ENCODE measurements at places on chromosomes 16 and 17.
A peak's percentile ranks its signal among the peaks of the same experiment; 100 is the strongest.

- DNase-seq: no peak
These were observed 76.6 kb downstream of the BMERB1 start for GRCh38 chr16:15510992-15511391.

DNA sequence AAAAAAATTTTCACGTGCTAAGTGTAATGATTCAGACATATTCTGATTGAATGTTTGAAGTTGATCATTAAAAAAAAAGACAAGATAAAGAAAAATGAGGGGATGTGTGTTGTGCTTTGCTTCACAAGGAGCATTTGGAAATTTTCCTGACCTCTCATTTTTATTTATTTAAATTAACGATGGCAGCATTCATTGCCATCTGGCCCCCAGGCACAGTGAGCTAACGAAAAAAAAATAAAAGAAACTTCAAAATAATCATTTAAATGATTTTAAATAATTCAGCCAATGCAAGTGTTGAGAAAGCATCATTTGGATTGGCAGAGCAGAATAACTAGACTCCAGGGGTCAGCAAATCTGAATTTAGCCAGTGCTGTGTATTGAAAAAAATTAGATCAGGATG is 1037.2 kb downstream of the CDH11 start:
- no peak for DNase-seq

GRCh38 chr17:20033415-20033814 is 24.3 kb downstream of the SPECC1 start:
- no peak for DNase-seq

GRCh38 chr17:48037036-48037837 is at the start of gene COPZ2:
TSS of gene COPZ2 (minus strand) at chr17:48037797. CDS start at chr17:48037777, 20 bp downstream.
- peak; percentile 71 for DNase-seq

DNA sequence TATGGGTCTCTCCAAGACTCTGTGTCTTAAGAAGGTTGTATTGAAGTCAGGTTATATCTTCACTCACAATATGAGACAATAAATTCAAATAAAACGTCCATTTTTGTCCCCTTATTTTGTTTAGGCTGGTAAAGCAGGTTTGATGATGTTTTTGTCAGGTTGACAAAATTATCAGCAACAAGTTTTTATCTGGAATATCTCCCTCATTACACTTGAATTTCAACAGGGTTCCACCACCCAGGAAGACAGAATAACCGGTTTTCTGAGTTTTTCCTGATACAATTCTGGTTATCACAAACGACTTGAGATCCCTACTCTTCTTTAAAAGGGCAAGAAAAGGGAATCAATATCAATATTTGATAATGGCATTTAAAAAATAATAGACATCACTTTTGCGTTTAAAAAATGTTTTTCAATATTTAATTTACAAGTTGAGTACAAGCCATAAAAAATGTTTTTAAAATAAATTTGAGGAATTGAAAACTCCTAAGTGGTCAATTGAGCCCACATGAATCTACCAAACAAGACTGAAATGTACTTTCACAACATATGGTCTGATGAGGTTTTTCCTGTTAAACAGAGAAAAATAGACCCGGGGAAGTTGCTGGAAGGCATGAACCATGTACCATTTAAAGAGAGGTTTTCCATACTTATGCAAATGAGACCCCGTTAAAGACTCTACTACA is 1.4 kb upstream of the ATP6V0A1 start:
- DNase-seq: no peak

- DNase-seq: no peak
These were observed 302.9 kb downstream of the SOX9 start for GRCh38 chr17:72423718-72424117.

DNA sequence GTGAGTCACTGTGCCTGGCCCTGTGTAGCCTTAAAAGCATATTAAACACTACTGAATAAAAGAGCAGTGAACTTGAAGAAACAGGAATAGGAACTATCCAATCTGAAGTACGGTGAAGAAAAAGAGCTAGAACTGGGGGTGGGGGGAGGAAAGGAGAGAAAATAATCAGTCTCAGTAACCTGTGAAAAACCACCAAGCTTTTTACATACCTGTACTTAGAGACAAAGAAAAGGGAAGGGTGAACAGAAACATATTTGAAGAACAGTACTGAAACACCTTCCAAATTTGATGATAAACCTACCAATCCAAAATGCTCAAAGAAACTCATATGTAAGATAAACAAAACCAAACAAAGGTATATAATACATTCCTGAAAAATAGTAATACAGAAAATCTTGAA is 77.5 kb downstream of the USP32 start:
- DNase-seq: no peak

- DNase-seq: no peak
These were observed 1.3 kb downstream of the CDR2 start for GRCh38 chr16:22372882-22373661.

DNA sequence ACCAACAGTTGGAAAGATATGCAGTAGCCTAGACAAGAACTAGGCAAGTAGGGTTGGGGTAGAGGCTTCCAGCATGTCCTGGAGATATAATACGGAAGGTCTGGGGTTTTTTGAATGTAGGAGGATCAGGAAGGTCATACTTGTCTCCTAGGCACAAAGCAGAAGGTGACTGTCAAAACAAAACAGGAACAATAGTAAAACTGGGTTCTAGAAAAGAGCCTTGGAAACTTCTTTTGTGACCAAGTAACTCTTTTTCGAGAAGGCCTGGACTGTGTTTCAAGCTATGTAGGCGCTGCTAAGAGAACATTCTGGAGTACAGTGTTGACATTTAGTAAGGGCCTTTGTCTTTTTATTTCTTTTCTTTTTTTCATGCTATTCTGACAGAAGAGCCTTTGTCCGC is 26.9 kb upstream of the TENT4B start:
- no peak for DNase-seq

GRCh38 chr16:73275448-73275847 is 227.5 kb upstream of the ZFHX3 start:
- DNase-seq: no peak

- DNase-seq: no peak
These were observed 1.7 kb downstream of the RAD51D start for GRCh38 chr17:35117984-35118383.

DNA sequence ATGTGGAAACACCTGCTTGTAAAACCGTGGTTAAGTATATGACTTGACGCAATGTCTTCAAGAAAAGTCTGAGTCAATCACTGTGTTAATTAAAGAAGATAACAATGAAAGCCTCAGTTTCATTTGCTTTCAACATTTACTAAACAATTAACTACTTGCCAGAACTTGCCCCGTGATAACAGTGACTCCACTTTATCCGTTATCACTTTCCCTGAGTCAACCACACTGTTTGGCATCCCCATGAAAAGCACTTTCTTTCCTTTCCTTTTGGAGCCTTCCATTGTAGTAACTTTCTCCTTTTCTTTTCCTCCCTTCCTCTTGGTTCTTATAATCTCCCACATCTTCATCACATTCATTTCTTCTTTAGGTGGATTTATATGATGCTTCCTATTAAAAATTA is 435.1 kb upstream of the GOT2 start:
- no peak for DNase-seq

- DNase-seq: no peak
These were observed 12.0 kb downstream of the PGS1 start for GRCh38 chr17:78390241-78391050.

- peak; percentile 94 for DNase-seq
These were observed 22.6 kb downstream of the NDE1 start for GRCh38 chr16:15672514-15673167.

GRCh38 chr17:80270836-80271235 is 10.2 kb downstream of the RNF213 start:
- DNase-seq: no peak

DNA sequence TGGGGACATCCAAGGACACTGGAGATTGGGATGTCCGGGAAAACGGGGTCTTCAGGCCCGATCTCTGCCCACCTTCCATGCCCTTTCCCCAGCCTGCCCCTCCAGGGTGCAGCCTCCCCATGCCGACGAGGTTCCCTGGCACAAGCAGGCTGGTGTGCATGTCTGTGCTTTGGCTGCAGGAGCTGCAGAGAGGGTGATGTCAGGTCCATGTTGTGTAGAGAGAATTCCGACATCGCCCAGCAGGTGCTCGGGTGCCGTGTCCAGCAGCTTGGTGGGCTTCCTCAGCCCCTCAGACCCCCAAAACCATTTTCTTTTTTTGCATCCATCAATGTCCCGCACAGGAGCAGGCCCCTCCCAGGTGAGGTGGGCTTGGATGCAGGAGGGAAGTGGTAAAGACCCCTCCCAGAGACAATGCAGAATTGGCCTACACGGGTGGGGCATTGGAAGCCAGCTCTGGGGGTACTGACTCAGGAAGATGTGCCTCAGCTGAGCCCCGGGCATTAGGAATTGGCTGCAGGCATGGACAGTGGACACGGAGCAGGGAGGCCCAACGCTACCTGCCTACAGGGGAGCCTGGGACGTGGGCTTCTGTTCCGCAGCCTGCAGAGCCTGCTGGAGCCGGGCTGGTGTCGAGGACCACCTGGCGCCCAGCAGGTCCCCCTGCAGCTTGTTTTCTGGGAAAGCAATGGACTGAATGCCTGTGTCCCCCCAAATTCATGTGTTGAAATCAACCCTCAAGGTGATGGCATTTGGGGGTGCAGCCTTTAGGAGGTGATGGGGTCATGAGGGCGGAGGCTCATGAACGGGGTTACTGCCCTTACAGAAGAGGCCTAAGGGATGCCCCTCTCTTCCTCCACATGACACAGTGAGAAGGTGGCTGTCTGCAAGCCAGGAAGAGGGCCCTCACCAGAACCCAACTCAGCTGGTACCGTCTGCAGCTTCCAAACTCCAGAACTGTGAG is 97.5 kb downstream of the METRNL start:
- DNase-seq: no peak

DNA sequence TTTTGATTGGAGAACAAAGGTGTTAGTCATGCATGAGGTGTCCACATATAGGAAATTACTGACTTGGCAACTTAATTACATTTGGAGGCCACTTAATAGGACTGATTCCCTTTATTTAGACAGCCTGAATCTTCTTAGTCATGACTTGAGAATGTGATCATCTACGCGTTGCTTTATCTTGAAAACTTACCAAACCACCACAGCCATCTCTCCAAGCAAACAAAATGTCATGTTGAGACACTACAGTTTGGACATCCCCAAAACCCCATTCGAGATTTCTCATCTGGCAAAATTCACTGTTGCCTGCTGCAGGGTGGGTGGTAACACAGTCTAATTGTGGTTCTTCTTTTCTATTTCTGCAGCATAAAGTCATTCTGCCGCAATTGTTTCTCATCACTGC is 176.5 kb upstream of the CDH5 start:
- DNase-seq: no peak

- no peak for DNase-seq
These were observed 10.7 kb upstream of the ZNF19 start for GRCh38 chr16:71499775-71500364.

GRCh38 chr16:80012586-80012985 is 412.0 kb upstream of the MAF start:
- no peak for DNase-seq

DNA sequence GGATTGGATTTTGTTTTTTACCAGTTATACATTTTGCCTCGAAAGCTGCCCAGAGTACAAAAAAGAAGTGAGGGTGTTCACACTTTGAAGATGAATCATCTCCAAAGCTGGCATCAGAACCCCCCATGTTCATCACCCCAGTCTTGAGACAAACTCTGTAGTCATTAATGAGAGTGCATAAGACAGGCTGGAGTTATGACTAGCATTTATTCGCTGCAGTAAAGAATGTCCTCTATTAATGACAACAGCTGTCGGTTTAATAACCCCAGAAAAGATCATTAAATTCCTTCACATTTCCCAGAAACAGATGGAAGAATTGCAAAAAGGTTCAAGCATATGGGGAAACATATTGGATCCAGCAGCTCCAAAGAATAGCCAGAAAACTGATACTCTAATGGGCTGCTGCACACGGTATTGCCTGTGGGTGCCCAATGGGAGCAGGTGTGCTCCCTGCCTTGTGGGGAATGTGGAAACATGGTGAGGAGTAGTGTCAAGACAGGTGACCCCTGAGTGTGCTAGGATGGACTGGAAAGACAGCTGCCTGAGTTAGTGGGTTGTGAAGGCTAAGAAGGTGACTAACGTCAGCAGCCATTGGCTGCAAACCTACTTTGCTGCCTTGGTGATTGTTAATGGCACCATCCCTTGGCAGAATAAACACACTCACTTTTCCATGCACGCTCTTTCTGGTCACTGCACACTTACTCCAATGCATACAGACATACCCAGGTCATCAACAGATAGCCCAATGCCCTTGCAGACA is 81.9 kb downstream of the AIPL1 start:
- DNase-seq: no peak

- no peak for DNase-seq
These were observed 1.4 kb downstream of the HIRIP3 start for GRCh38 chr16:29993903-29994599.

- DNase-seq: no peak
These were observed 60.8 kb upstream of the CLEC18A start for GRCh38 chr16:69890114-69890891.

DNA sequence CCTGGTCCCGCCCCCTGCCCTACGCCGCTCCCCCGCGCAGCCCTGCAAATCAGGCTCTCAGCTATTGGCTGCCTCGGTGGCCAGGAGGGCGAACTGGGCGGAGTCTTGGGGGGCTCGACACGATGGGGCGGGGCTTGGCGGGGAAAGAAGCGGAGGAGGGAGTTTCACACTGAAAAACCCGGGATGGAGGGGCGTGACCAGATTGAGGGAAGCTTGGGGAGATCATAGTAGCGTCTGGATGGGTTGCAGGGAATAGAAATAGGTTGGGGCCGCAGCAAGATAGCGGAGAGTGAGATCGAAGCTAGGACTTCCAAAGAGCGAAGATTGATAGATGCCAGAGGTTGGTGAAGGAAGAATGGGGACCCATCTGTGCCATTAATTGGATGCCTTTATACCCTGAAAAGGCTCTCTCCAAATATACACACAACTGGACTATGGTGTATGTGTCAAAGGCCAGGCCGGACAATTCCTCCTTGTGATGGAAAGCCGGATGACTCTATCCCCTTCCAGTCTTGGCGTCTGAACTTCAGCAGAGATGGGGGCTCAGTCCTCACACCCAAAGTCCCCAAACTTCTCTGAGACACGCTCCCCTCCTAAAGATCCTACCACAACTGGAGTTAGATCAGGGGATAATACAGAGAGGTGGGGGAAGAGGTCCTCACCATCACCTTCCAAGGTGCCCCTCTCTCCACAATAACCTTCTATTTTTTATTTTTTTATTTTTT is 376 bp upstream of the STAC2 start:
- DNase-seq: no peak

- no peak for DNase-seq
These were observed 34.4 kb upstream of the RGS9 start for GRCh38 chr17:65102788-65103187.

GRCh38 chr17:57442914-57443571 is 186.7 kb downstream of the MSI2 start:
- DNase-seq: no peak

Measured in RWPE2 (cell line).